AG20443 (cell line): ENCODE measurements at places on chromosomes 12 and 14.
A peak's percentile ranks its signal among the peaks of the same experiment; 100 is the strongest.

GRCh38 chr14:103386713-103387329 is 1.6 kb downstream of the MARK3 start:
- no peak for DNase-seq

GRCh38 chr14:53620890-53621289 is 335.7 kb downstream of the BMP4 start:
- no peak for DNase-seq

- no peak for DNase-seq
These were observed 367.2 kb upstream of the LMO3 start for GRCh38 chr12:16972923-16973770.

DNA sequence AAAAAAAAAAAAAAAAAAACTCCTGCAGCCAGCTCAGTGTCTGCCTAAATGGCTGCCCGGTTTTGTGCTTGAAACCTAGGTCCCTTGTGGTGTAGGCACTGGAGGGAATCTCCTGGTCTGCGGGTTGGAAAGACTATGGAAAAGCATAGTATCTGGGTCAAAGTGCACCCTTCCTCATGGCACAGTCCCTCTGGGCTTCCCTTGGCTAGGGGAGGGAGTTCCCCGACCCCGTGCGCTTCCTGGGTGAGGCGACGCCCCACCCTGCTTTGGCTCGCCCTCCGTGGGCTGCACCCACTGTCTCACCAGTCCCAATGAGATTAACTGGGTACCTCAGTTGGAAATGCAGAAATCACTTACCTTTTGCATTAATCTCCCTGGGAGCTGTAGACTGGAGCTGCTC is 14.3 kb downstream of the PTCSC3 start:
- no peak for DNase-seq

GRCh38 chr12:15320881-15321280 is 1.4 kb upstream of the PTPRO start:
- DNase-seq: no peak

DNA sequence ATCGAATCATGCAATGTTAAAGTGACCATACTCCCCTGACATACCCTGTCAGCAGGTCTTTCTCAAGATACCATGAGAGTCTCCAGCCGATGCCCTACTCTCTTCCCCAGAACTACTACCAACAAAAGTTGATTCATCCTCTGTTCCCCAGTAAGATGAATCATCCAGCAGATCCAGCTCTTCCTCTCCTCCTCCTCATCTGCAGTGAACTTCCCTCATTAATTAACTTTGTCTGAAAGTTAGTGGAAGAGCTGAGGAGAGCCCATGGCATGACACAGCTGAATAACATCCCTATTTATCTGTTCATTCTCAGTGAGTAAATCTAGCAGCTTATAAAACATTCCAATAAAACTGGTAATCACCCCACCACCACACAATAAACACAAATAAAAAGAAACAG is 213.4 kb downstream of the EGLN3 start:
- peak; percentile 61 for DNase-seq

DNA sequence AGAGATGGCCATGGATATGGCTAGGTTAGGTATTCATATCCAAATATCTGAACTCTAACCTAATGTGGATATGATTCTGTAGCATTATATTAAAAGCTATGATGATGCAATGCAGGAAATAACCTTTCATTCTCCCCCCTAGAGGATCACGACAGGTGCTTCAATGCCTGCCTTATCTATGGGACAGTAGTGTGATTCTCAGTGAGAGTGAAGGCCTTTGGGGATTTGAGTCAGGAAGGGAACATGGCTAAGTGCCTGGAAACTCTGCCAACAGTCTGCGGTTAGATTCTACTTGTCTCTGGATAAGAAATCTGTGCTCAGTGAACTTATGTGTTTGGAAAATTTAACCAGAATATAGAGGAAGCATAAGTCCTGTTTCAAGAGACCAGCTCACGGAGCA is 81.8 kb downstream of the SLC38A1 start:
- DNase-seq: peak; percentile 18

- no peak for DNase-seq
These were observed 271.2 kb upstream of the FAR2 start for GRCh38 chr12:28877854-28878253.

GRCh38 chr12:129067491-129067890 is 214.2 kb downstream of the GLT1D1 start:
- DNase-seq: no peak

- no peak for DNase-seq
These were observed 43.1 kb upstream of the DLK1 start for GRCh38 chr14:100683578-100683977.

- no peak for DNase-seq
These were observed 5.0 kb upstream of the ALDH2 start for GRCh38 chr12:111761706-111762105.

DNA sequence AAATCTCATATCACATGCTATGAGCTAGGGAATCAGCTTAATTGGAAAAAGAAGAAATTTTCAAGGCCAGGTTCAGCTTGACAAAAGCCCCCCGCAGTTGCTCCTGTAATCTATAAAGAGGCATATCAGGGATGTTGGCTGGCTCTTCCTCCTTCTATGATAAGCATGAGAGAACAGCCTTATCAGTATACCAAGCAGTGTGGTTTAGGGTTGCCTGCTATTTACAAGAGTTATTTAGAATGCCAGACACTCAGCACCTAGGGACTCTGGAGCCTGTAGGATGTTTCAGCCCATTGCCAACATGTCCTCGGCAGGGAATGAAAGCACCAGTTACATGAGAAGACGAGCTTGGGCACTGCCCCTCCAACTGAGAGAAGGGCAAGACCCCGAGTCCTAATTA is 89.5 kb upstream of the TMPO start:
- no peak for DNase-seq

DNA sequence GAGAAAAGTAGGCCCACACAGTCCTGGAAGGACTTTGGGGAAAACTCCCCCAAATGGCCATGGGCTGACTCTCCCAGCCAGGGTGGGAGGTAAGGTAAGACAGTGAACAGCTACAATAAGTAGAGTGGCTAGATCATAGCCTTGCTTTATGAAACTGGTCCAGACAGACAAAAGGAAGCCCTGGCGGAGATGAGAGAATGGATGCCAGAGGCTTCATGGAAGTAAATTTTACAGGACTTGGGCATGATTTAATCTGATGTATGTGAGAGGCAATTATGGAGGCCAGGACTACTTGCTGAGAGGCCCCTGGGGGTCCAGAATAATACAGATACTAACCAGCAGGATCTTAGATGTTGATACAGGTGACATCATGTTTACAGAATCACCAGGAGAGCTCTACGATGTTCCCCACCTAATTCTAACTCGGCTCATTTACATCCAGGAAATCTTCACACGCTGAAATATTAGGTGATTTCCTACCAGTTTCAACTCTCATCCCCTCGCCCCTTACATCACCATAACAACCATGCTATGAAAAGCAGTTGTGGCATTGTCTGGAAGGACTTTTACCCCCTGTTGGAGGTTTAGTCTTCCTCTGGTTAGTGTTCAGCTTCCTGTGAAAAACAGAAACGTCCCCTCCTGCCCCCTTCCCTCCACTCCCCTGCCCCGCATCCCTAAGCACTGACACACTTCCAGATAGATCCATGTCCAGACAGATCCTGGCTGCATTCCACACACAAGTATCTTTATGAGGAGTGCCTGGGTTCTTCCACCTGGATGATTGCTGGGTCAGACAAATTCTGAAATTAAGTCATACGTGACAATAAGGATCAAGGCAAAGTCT is 39.5 kb upstream of the NT5DC3 start:
- no peak for DNase-seq

GRCh38 chr12:82866227-82866775 is 179.6 kb downstream of the TMTC2 start:
- no peak for DNase-seq

- DNase-seq: no peak
These were observed 39.1 kb downstream of the RNFT2 start for GRCh38 chr12:116777245-116777644.
